ENCODE measurements at places on chromosomes 11 and 22.

GRCh38 chr11:57777969-57778317, 16.3 kb downstream of the CTNND1 start:
- DNase-seq = no peak

- DNase-seq = no peak
Observed at GRCh38 chr22:48334971-48335370, 1492.7 kb downstream of the BRD1 start.

GRCh38 chr11:47056261-47056915, 119.8 kb downstream of the CSTPP1 start:
- DNase-seq = no peak

GRCh38 chr22:19619144-19620009, 94.9 kb upstream of the SEPTIN5 start:
- no peak for DNase-seq

DNA sequence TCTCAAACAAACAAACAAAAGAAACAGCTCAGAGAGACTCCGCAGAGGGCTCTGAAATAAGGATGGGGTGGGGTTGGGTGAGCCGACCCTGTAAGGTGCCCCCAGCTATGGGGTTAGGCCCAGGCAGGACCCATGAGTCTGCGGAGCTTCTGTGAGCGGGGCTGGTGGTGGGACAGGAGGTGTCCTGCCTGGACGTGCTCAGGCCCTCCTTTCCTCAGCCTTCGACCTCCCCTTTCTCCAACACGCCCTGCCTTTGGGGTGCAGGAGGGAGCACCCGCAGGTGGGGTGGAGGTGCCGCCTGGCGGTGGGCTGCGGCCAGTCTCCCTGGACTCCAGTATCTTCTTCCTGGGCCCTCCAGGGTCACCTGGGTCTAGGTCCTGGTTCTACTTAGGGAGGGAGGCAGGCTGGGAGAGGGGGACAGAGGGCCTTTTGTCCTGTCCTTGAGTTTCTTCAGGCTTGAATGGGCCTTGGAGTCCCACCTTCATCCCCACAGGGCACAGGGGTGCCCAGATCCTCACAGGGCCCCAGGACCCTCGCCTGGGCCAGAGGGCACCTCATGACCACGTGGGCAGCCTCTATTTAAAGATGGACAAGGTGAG, 12.3 kb downstream of the PRR33 start:
- no peak for DNase-seq

DNA sequence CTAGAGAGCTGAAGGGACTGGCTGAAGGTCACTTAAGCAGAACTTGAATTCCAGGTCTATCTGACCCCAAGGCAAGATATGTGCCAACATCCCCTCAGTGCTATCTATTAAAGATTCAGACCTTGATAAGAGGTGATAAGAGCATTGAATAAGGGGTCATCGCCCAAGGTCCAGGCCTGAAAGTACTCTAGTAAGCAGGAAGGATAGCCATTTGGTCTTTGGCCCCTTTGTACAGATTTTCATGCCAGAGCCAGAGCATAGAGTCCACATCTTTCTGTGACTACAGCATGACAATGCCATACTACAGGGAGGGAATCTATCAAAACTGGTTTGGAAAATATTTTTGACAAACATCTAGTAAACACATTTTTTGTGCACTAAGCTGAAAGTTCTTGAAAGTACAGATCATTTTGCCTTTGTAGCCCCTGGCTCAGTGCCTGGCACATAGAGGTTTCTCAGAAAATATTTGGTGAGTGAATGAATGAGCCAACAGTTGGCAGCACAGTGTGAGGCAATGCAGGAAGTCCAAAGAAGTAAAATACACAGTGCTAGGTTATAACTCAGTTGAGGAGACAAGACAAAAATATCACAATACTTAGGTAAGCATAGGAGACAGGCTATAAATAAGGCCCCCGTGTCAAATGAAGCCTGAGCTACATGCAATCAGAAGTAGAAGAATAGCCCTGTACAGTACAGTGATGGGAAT, 15.1 kb upstream of the RRAS2 start:
- DNase-seq = no peak

DNA sequence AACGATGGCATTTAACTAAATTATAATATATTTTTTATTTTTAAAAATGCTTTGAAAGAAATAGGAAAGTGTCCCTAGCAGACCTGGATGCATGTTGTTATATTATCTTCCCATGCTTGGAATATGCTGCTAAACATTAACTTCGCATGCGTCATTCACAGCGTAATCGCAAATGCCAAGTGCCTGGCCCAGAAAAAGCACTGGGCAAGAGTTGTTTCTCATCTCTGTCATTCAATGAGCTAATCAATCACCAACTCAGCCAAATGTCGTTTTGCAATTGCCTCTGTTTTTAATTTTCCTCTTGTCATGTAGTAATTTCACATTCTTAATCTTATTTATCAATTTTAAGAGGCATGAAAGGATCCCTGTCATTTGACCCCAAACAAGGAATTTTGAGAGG, 1421.9 kb downstream of the BRD1 start:
- no peak for DNase-seq

DNA sequence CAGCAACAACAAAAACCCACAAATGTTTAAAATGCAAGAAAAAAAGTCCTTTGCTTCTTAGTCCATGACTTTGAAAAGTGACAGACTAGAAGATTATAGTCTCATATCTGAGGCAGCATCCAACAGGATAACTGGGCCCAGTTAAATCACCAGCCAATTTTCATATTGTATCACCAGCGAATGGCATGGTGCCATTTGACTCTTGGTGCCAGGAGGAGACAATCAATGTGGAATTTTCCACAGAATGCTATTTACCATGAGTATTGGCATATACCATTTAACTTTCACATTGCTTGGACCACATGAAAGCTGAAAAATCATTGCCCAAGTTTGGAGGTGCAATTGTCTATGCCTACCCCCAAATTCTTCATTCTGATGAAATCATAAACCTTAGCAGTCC, 255.5 kb downstream of the TENM4 start:
- no peak for DNase-seq

DNA sequence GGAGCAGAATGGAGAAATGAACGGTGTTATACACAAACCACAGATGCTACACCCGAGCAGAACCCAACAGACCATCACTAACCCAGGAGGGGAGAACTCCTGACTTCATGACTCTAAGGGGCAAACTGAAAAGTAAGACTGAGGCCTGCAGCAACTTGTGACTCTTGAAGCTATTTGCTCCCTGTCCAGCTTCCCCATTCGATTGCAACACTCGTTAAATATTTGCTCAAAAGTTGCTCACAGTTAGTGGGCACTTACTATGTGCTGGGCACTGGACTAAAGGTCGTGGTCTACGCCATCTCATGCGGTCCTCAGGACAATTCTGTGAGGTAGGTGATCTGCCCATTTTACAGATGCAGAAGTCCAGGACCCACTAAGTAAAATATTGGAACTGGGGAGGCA, 9.5 kb upstream of the ADA2 start:
- no peak for DNase-seq

DNA sequence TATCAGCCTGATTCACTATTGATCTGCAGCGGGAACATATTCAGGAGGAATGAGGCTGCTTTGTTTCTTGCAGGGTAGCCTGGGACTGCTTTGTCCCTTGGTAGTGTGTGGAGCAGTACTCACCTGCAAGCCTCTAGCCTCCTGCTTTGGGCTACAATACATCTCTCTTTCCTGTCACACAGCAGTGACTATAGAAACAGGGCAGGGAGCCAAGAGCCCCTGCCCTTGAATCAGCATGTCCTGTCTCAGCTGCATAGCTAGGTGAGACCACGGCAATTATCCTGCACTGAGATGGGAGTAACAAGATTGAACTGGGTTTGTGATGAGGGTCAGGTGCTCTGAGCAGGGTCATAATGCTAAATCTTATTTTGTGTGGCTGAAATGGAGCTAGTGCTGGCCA, 191.9 kb downstream of the NELL1 start:
- peak; percentile 5 for DNase-seq

- DNase-seq = no peak
Observed at GRCh38 chr11:64222651-64223000, 3.4 kb downstream of the TRPT1 start.

- DNase-seq = no peak
Observed at GRCh38 chr22:45878051-45878781, 98.7 kb downstream of the WNT7B start.

DNA sequence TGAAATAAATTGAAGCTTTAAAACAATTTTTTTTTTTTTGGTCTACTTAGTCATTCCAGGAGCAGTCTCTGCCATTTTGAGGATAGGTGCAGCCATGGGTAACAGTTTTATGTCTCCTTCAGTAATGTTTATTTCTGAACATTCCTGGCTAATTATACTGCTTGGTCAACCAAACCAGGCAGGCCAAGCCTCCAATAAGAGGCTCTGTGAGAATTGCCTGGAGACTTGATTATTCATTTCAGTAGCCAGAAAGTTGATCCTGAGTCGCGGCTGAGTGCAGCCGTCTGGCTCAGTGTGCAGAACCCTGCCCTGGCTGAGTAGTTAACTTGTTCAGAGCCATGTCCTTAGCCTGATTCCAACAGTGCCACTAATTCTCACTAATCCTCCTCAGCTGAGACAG, 364.0 kb upstream of the FAT3 start:
- DNase-seq = no peak

GRCh38 chr22:49362211-49362839, 465.3 kb downstream of the BRD1 start:
- DNase-seq = no peak

GRCh38 chr22:43484227-43484626, 72.4 kb downstream of the MPPED1 start:
- DNase-seq = no peak

DNA sequence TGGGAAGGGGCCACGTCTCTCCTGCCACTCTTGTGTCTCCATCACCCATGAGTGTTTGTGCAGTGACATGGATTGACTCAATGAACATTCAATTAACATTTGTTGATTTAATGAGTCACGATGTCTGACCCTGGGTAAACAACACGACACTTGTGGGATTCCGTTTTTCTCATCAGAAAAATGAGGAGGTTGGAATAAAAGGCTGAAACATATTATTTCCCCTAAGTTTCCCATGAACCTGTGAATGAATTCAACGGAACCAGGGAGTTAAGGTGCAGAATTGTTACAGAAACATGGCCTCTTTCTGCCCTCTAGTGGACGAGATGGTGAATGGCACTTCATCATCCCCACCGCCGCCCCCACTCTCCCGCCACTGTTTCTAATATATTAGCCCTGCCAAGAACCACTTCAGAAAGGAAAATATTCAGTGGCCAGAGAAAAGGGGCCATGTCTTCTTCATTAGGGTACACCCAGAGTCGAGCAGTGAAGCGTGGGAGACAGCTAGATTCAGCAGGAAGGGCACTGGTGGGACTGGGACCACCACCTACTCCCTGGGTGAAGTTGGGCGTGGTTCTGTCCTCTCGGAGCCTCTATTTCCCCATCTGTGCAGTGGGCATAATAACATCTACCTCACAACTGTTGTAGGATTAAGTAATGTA, 46.3 kb upstream of the SYT13 start:
- no peak for DNase-seq

DNA sequence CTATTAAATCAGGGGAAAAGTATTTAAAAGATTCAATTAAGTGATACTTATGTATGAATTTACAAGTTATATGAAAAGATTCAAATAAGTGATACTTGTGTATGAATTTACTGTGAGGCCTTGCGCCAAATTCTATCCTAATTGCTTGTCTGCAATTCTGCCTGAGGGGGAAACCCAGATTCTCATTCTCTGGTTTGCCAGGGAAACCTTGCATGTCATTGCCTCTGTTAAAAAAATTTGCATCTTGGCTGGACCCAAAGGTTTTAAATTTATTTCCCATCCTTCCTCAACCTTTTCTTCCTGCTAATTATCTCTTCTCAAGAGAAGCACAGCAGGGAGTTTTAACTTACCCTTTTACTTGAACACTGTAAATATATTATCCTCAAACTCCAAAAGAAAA, 13.8 kb downstream of the OLFML1 start:
- no peak for DNase-seq

- no peak for DNase-seq
Observed at GRCh38 chr11:1628506-1629325, 859 bp upstream of the KRTAP5-5 start.

- DNase-seq = no peak
Observed at GRCh38 chr11:11572386-11572785, 49.4 kb downstream of the GALNT18 start.

Measured in NCI-H1930 (cell line).